Vein endothelial cell (primary cell): ENCODE measurements at places on chromosomes 7 and 10. TPM values are rescaled to one million over a fixed set of nuclear protein-coding genes. Genes with fewer than 3 reads are reported as not detected.

Gene BAIAP2L1
- total RNA-seq = 0.76 and 0.98 TPM in 2 replicates

Gene ADO
- 18.2 and 20.3 TPM in 2 replicates for total RNA-seq

Gene CLCN1
- not detected in 2 replicates for total RNA-seq

Gene MBL2
- not detected in 2 replicates for total RNA-seq

Gene NAT16
- not detected in 2 replicates for total RNA-seq

Gene SYT15
- 0.10 and 0.65 TPM in 2 replicates for total RNA-seq

Gene SLC26A5
- total RNA-seq = 0.33 and 0.38 TPM in 2 replicates

Gene AKR1E2
- total RNA-seq = 7.2 and 15.7 TPM in 2 replicates

Gene CHN2
- 1.6 and 2.5 TPM in 2 replicates for total RNA-seq

Gene ACTL6B
- total RNA-seq = not detected in 2 replicates
